ENCODE measurements at places on chromosomes 1 and 21.

GRCh38 chr1:63405021-63405420 lies 37.6 kb downstream of the ALG6 start:
- DNase-seq, result no peak

GRCh38 chr1:168498159-168498631 lies 45.6 kb downstream of the XCL2 start:
- DNase-seq, result no peak

GRCh38 chr21:35791541-35792325 lies 268.6 kb downstream of the SETD4 start:
- DNase-seq, result no peak

GRCh38 chr1:192668409-192668983 lies 32.5 kb downstream of the RGS13 start:
- DNase-seq, result no peak

DNA sequence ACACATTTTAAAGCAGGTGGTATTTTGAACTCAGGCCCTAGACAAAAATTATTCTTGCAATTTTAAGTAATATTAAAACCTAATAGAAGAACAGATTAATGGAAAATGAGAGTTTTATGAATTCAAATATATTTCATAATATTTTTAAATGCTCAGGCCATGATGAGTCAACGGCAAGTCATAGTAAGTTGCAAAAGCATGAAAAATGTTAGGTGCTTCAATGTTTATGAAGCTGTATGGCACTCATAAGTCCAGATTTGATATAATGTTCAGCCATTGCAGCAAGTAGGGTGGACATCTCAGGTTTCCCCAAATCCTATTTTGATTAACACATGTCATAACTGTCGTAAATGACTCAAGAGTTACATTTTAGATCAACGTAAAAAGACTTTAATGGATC lies 112.6 kb downstream of the GRIK1 start:
- no peak for DNase-seq

Measured in ecto neural progenitor cell (in vitro differentiated cells).